CD4-positive, alpha-beta T cell treated with Interleukin-12 subunit alpha and Interleukin-12 subunit beta, for 1 hour (primary cell): ENCODE measurements at places on chromosomes 5 and 9.

DNA sequence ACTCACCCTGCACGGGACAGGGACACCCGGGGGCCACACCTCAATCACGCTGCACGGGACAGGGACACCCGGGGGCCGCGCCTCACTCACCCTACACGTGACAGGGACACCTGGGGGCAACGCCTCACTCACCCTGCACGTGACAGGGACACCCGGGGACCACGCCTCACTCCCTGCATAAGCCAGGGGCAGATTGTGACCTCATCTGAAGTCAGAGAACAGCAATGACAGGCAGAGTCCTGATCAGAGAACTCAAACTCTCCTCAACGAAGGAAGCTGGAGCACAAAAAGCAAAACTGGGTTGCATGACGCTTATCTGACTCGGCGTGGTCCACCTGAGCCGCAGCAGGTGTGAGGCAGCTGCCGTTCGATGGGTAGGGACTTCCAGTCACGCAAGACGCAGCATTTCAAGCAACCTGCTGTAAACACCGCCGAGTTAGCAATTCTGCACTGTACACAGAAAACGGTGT is 3.2 kb downstream of the TERT start:
- DNase-seq, result no peak

DNA sequence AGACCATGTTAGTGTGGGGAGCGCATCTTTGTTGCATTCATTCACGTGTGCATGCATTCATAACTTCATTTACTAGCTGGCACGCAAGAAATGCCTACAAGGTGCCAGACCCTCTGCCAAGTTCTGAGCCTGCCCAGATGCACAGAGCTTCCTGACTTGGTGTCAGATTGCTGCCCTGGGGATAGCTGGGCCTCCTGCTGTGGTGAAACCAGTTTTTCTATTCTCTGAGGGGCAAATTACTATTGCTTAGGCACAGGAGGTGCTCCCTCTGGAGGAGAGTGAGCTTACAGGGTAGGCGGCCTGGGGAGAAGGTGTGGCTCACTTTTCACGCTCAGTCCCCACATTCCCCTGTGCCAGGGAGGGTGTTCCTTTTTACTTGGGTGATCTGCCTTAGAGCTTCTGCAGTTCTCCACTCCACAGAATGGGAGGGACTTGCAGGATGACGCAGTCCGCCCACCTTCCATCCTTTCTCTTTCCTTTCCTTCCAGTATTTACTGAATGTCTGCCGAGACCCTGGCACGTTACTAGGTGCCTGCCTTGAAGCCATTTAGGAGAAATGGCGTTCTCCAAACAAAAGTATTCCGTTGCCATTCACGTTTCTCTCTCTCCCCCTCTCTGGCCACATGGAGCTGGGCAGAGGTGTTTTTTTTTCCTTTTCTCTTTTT is 27.9 kb upstream of the CTNNA1 start:
- no peak for DNase-seq

DNA sequence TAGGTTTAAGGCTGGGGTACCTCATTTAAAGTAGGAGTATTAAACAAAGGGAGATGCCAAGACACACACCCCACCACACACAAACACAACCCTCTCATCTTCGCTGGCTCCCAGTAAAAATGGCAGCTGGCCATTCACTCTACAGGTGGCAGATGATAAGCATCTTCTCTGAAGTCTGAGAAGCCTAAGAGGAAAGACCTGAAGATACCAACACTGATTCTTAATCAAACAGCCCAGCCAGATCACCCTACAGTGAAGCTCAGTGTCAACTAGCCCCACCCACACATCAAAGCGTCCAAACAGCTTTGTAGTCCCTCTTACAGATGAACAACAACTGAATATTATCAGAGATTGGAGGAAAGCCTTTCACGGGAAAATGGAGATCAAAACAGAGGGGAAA is 59.5 kb downstream of the SPOCK1 start:
- DNase-seq, result no peak

DNA sequence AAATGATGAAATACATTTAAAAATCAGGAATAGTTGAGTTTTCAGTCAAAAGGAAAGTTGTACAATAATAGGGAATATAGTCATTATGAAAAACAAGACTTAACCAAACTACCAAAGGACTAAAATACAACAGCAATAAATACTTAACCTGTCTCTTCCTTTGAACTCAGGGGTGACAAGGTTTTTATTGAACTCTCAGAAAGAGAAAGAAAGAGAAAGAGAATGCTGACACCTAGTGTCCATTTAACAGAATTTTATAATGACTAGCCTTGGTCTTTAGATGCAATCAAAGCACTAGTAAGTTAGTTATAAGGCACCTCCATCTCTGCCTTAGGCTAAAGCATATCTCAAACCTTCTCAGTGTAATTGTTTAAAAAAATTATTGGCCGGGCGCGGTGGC is 47.5 kb downstream of the UIMC1 start:
- DNase-seq, result peak; percentile 39

DNA sequence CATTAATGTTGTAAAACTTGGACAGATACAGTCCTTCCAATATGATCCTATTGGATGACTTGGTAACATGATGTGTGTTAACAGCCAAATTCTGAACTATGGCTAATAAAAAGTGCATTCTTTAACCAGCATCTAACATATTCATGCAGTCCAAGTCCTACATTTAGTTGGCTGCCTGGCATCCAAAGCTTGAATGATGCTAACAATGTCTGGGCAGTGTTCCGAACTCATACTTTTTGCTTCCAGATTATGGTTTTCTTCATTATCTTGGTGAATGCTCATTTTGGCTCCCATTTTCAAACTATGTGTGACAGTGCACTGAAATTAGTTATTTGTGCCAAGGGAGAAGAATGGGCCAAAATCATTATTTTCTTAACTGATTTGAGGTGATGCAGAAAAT is 2.8 kb downstream of the FAM174A start:
- DNase-seq, result no peak

GRCh38 chr5:115941051-115941675 is 21.1 kb upstream of the LVRN start:
- no peak for DNase-seq

DNA sequence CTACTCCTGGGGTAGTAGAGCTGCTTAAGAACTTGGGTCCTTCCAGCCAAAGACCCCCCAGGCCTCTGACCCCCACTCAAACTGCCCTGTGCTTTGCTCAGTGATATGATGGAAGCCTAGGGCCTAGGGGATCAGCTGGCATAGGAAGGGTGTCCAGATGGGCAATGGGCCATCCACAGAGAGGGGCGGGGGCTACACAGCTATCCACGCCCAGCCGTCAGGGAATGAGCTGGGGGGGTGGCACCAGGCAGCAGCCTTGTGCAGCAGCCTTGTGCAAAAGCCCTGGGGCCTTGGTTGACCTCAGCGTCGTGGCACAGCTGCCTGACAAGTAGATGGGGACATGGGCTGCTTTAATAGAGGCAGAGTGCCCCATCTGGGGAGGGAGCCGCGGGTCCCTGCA is 43.2 kb downstream of the DAB2IP start:
- no peak for DNase-seq
